HT-29 (cell line): ENCODE measurements at places on chromosomes 16 and 17. TPM values are rescaled to one million over a fixed set of nuclear protein-coding genes. Genes with fewer than 3 reads are reported as not detected.

DNA sequence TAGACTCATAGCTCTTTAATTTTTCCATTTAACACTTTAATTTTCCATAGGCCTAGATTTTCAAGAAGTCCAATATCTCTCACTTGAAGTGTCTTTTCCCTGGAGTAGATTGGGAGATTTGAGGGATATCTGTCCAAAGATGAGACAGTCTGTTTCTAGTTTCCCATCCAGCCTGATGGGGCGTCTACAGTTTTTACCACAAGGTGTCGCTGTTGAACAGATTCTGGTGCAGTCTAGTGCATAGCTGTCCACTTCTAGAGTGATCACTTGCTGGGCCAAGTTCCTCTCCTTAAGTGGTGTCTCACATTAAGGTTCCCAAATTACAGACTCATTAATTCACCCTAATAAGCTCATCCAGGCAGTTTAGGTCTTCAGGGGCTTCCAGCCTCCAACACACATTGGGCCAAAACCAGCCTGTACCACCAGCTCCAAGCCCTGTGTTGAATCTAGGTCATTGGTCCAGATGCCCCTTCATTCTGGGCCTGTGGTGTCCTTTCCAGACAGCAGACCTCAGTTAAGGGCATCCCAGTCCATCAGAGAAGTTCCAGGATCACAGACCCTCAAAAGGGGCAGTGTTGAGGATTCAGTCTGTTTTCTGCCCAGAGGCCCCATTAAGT lies 9.4 kb downstream of the SNX20 start:
- peak; percentile 27 for DNase-seq

GRCh38 chr16:68093816-68094613 lies 8.8 kb downstream of the NFATC3 start:
- peak; percentile 22 for DNase-seq

DNA sequence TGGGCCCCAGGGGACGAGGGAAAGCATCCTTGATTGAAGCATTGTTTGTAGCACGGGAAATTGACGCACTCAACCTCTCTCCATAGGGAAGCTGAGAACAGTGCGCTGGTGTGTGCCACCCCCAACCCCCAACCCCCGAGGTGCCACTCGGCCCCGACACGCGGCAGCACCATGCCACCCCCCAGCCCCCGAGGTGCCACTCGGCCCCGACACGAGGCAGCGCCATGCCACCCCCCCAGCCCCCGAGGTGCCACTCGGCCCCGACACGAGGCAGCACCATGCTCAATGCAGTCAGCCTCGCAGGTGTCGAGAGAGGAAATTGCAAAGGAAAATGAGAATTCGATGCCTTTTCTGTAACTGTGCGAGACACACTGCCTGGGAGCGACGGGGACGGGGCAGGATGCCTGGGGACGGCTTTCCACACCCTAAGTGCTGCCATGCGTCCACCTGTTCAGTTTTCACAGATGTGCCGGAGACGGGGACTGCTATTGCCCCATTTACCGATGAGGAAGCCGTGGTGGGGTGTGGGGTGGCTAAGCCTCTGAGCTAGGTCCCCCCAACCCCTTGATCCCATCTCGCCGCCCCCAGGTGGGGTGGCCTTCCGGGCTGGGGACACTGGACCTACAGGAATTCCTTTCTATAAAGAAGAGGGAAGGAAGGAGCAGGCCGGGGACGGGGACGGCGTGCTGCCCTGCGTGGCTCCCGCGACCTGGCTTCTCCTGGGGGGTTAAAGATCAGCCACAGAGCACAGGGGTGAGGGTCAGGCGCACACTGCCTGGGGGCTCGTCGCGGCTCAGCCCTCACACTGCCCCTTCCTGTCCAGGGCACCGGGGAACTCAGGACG lies 9.8 kb downstream of the CBFA2T3 start:
- no peak for DNase-seq

DNA sequence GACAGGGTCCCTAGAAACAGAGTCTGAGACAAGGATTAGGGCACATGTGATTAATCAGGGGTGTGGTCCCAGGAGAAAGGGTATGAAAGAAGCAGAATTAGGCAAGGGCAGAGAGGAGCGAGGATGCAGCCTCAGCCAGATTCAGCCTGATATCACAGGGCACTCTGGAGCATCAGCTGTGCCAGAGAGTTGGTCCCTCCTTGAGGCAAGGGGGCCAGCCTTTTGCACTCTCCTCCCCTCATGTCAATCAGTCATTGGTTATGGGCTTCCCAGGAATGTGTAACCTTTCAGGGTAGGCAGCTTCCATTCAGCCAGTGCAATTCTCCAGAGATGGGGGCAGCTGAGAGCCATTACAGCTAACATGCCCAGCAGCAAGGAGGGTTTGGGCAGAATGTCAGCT lies 152.6 kb upstream of the LHX1 start:
- no peak for DNase-seq

GRCh38 chr17:53316073-53316472 lies 506.7 kb upstream of the KIF2B start:
- no peak for DNase-seq

GRCh38 chr17:20994779-20995149 lies 48.0 kb downstream of the USP22 start:
- no peak for DNase-seq

DNA sequence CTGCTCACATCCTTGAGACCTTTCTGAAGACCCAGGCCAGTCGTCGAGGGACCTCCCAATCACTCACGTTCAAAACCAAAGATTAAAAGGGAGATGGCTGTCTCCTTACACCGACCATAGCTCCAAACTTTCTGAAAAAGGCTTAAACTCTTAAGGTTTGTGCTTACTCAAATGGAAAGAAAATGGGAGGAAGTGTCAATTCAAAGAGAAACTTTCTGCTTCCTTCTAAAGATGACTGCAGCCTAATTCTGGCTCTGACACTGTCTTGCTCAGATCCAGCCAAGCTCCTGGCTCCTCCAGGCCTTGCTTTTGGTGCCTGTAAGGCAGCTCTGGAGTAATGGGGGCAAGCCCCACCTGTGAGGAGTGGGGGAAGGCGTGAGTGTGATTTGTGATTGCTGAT lies 54.9 kb upstream of the WSB1 start:
- DNase-seq = no peak

GRCh38 chr16:14358697-14359305 lies 271.3 kb downstream of the PARN start:
- no peak for DNase-seq

DNA sequence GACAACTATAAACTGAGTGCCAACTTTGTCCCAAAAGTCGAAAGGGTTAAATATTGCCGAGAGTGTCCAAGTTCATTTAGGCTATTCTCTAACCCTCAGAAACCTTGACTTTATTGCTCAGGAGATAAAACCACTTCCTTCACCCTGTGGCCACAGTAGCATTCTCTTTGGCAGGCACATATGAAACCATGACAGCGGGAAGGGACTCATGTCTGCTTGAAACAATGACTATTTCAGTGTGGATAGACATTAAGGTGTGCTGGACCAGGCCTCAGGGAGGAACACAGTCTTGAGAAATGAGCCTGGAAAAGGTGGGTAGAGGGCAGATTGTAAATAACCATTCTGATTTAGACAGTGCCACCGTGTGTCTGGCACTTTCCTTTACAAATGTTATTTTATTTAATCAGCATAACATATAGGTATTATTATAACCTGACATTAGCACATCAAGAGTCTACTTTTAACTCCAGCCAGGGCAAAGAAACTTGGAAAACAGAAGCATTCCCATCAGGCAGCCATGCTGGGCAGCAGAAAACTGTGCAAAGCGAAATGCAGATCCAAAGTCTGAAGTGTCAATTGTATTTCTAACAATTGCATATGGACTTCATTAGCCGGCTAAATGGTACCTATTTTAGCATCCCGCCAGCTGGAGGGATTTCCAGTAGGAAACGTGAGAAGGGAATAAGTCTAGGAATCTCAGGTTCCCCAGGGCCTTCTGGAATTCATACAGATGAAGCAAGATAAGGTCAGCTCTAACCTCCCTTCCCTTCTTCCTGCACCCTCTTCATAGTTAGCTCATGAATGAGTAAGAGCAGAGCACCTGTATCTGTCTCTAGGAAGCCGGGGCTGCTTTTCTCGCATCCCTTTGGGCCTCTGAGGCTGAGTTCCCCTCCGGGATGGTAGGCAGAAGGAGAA lies 212.8 kb upstream of the ELAC2 start:
- DNase-seq = peak; percentile 9

DNA sequence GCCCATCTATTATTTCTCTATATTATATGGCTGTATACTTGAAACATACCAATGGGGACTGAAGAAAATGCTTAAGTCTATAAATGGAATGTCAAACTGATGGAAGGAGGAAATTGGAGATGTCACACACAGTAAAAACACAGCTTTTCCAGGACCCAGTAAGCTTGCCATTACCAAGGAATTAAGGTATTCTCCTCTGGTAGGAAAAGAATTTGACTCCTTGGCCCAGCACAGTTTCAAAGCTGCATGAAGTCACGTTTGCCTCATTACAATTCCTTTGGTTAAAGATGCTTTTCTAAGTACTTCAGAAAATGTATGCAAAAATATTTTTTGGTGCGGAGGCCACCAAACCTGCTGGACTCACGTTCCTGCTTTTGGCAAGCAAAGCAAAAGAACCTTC lies 48.5 kb downstream of the CDH13 start:
- no peak for DNase-seq

DNA sequence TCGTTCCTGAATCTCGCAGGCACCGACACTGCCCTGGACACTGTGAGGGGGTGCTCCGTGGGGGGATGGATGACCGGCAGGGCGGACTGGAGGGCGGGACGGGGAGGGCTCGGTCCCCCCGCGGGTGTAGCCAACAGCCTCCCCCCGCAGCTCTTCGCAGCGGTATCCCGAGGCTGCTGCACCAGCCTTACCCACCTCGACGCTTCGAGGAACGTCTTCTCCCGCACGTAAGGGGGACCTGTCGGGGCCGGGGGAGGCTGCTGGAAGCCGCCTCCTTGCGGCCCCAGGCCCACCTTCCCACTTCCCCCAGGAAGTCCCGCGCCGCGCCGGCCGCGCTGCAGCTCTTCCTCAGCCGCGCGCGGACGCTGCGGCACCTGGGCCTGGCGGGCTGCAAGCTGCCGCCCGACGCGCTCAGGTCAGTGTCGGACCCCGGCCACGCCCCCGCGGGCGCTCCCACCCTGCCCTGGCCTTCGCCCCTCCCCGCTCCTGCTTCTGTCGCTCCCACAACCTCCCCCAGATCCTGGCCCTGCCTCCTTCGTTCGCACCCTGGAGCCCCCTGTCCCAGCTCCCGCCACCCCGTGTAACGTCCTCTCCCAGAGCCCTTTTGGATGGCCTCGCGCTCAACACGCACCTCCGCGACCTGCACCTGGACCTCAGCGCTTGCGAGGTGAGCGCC lies 3.3 kb downstream of the CARMIL2 start:
- DNase-seq = no peak

- no peak for DNase-seq
Observed at GRCh38 chr17:10205549-10206185, 7.3 kb upstream of the GAS7 start.

- DNase-seq = no peak
Observed at GRCh38 chr17:67624886-67625656, 92.7 kb upstream of the NOL11 start.

GRCh38 chr17:40313668-40314583 lies 4.9 kb downstream of the RARA start:
- no peak for DNase-seq

NXN gene
- 64.3 and 71.6 TPM in 2 replicates for total RNA-seq

SLFN14 gene
- not detected in 2 replicates for total RNA-seq

CMTM2 gene
- total RNA-seq = not detected in 2 replicates

SMIM36 gene
- 0.29 TPM in 1 of 2 replicates, not detected in the other for total RNA-seq

KRT40 gene
- 2.4 and 2.7 TPM in 2 replicates for total RNA-seq

FBXL19 gene
- total RNA-seq = 42.6 and 43.3 TPM in 2 replicates
